T-helper 1 cell (primary cell): ENCODE measurements at places on chromosomes 11 and 22.

- DNase-seq = no peak
Measured at GRCh38 chr11:103031834-103032233, 60.1 kb downstream of the DCUN1D5 start.

DNA sequence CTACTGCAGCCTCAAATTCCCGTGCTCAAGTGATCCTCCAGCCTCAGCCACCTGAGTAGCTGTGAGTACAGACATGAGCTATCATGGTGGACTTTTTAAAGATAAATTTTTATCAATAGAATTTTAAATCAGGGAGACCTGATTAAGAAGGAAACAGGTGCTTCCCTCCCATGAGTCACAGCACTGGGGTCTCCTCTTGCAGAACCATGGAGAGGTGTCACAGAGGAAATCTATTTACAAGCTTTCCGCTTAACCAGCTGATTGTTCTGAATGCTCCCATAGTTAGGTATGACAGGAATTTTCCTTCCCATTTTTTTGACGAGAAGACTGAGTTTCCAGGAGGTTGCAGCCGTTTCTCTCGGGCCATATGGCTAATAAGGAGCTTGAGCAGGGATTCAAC lies 516.1 kb downstream of the MIAT start:
- DNase-seq = no peak

DNA sequence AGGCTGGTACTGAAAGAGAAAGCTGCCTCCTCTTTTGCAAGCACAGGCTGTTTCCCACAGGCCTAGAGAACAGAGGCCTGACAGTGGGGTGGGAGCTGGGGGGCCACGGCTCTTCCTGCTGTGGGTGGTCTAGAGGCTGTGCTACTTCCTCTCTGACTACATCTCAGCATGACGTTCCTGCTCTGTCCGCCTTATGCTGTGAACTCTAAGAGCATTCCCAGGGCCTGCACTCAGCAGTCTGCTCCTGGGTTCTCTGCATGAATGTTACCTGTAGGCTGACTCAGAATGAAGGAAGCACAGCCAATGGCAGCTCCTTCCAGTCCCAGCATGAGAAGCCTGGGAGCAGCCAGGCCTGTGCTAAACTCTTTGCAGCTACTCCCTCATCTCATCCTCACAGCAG lies 534.3 kb downstream of the NTM start:
- DNase-seq = no peak

DNA sequence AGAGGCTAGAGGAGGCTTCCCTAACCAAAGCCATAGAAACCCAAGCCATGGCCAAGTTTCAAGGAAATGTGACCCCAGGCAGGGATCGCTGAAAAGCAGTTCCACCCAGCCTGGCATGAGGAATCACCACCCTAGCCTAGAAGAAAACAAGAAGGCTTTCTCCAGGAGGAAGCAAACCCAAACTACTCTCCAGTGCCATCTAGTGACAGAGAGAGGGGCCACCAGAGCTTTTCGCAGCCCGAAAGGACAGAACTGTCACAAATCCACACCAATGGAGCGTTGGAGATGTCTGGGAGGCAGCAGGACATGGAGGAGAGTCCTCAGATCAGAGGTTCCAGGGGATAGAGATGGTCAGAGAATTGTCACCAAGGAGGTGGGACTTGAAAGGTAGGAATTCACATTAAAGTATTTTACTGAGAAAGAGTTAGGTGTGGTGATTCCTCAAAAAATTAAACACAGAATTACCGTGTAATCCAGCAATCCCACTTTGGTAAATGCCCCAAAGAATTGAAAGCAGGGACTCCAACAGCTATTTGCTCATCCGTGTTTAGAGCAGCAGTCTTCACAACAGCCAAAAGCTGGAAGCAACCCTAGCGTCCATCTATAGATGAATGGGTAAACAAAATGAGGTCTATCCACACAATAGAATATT lies 67.3 kb upstream of the NUP50 start:
- DNase-seq = no peak

- no peak for DNase-seq
Measured at GRCh38 chr11:133555034-133555433, 22.7 kb upstream of the OPCML start.

DNA sequence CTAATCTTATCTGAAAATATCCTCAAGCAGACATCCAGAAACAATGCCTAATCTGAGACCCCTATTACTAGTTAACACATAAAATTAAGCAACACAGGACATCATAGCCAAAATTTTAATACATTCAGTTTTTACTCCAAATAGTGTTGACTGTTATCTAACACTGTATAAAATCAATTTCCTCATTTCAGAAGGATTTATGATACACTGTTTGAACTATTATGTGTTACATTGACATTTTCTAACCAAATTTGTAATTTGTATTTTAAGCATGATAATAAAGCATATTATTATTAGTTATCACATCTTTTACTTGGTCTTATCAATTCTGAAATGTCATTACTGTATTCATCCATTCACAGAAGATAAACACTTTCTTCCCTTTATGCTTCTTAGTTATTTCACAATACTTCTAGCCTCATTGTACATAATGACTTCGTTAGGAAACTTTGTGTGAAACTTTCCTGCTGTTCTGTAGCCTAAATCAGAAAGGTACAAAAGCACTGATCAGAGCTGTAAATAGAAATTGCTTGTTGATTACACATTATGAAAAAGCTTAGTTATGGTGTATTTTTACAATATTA lies 1248.9 kb downstream of the JRKL start:
- DNase-seq = no peak

DNA sequence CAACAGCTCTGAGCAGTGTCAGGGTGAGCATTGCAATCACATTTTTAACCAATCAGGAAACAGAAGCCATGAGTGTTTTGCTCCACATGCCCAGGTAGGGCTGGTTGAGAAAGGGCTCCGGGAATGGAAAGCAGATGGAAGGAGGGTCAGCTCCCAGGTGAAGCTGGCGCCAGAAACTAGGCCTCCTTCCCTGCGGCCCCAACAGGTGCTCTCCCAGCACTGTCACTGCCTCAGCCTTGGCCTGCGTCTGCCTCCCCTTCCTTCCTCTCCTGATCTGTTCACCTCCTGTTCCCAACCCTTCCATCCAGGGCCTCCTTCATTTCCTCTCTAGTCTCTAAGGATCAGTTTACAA lies 4.6 kb upstream of the VSIG10L2 start:
- DNase-seq = no peak

DNA sequence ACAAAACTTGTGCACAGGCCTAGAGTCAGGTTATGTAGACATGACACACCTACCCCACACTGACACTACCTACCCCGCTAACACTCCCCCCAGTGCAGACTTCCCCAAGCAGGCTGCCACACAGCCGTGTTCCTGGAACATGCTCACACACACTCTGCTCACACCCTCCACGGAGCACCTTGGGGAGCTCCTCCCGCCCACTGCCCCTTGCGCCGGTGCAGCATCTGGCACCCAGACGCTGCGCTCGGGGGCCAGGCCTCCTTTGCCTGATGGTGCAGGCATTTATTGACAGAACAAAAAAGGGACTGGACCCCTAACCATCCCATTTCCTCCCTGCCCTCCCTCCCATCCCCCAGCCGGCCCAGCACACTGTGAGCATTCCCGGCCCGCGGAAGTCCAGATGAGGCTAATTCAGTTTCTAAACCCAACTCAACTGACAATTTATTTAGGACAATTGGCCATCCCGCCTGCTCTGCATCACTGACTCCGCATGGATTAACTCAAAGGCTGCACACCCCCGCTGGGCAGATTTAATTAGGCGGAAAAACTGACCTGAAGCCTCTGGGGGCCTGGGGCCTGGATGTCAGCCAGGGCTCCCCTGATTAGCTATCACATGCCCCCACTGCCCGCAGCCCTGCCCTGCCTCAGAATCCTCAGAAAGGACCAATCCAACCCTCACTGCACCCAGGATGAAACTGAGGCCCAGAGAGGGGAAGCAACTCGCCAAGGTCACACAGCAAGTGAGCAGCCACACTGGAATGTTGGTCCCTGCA lies 30.1 kb downstream of the KCNC1 start:
- DNase-seq = no peak

GRCh38 chr22:42945736-42946135 lies 69.2 kb downstream of the PACSIN2 start:
- no peak for DNase-seq

- DNase-seq = no peak
Measured at GRCh38 chr11:70104419-70104818, 26.3 kb downstream of the ANO1 start.

DNA sequence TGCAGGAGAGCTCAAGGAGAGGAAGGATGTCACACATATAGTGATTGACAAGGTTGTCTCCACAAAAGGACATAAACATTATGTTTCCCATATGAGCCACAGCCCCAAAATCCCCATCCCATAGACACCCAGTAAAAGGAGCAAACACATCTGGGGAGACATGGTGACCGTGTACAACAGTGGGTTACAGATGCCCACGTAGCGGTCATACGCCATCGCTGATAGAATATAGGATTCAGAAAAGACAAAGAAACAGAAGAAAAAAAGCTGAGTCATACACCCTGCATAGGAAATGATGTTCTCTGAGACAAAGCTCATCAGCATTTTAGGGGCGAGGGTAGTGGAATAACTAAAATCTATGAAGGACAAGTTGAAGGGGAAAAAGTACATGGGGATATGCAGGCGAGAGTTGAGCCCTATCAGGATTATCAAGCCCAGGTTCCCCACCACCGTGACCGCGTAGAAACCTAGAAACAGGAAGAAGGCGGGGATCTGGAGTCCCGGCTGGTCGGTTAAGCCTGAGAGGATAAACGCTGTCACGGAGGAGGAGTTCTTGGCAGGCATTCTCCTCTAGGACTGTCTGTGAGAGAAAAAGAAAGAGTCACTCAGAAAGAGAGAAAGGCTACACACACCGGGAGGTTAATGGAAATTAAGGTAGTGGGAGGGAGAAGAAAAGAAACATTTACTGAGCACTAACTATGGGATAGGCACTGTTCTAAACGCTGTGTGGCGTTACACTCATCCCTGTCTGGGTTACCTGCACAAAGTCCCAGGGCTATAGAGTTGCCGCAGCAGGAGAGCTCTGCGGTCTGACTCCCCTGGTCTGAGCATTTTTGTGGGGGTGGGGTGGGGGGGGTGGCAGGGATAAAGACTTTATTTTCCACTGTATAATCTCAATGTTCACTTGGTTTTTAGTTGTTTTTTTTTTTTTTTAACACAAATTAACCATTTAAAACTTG lies 36.1 kb upstream of the OR8B8 start:
- no peak for DNase-seq

DNA sequence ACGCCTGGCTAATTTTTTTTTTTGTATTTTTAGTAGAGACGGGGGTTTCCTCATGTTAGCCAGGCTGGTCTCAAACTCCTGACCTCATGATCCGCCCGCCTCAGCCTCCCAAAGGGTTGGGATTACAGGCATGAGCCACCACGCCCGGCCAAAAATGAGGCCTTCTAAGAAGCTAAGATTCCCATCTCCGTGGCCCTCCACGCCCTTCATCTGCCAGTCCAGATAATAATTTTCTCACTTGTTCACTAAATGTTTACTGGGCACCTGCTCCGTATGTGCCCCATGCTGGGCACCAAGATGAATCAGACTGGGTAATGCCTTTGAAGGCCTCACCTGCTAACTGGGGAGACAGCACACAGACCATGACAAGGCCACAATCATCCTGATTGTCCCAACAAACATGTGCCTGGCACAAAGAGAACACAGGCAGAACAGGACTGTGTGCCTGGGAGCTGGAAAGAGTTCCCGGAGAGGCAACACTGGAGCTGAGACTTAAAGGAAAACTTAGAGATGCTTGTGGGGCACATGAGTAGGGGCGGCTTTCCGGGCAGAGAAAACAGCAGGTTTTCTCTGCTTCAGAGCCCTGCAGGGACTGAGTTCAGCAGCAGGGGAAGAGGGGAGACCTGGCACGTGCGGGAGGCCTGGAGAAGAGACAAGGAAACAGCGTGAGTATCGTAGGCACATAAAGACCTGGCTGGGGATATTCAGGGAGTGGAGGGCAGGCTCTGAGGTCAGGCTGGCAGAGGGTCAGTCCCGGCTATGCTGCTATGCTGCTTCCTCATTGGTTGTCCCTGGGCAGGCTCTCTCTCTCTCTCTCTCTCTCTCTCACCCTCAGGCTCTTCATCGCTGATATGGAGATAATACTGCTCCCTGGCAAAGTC lies 2.4 kb downstream of the KIAA0930 start:
- no peak for DNase-seq

- DNase-seq = no peak
Measured at GRCh38 chr11:93773045-93773477, 11.0 kb upstream of the MED17 start.

GRCh38 chr11:120608760-120609211 lies 97.2 kb downstream of the GRIK4 start:
- DNase-seq = no peak

GRCh38 chr11:33532720-33533385 lies 167.8 kb downstream of the C11orf91 start:
- DNase-seq = no peak

GRCh38 chr22:24441406-24442351 lies 14.3 kb downstream of the ADORA2A start:
- no peak for DNase-seq

- peak; percentile 49 for DNase-seq
Measured at GRCh38 chr11:65381716-65382032, 772 bp downstream of the SLC25A45 start.

- DNase-seq = no peak
Measured at GRCh38 chr11:104163100-104164027, 583 bp downstream of the PDGFD start.

- DNase-seq = no peak
Measured at GRCh38 chr11:1727096-1727690, 23.2 kb downstream of the IFITM10 start.

GRCh38 chr22:27952779-27953178 lies 33.7 kb upstream of the PITPNB start:
- no peak for DNase-seq

DNA sequence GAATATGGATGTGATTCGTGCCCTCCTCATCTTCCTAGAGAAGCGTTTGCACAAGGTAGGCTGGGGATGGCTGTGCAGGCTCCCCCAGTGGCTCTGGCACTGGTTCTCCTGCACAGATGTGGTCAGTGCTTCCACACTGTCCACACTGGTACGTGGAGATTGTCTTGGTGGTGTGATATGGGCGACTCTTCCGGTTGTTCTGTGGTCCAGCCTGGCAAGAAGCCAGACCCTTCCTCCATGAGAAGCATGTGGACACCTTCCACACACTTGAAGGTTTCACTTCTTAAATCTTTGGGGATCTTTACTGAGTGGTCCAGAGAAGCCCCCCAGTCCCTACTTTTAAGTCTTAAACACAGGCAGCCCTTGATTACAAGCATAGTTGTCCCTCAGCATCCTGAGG lies 3.8 kb downstream of the RIC8A start:
- DNase-seq = no peak

DNA sequence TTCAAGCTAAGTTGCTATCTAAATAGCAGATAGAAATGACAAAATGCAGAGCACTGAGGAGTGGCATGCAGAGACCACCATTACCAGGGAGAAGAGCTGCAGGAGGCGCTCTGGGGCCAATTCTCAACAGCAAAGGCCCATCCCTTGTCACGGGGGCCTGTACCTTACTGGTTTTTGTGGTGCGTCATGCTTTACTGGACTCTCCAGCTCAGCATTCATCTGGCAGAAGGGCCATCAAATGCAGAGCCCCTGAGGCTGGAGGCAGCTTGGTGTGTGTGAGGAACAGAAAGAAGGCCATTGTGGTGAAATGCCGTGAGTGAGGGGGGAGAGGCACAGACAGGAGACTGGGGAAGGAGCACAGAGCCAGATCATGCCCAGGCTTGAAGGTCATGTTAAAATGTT lies 56.5 kb upstream of the NAV2 start:
- no peak for DNase-seq

- DNase-seq = no peak
Measured at GRCh38 chr22:39621826-39622225, 51.3 kb downstream of the CACNA1I start.
